ENCODE measurements at places on chromosomes 4 and X.

GRCh38 chr4:14386196-14386595, 616.1 kb upstream of the CPEB2 start:
- DNase-seq = no peak

DNA sequence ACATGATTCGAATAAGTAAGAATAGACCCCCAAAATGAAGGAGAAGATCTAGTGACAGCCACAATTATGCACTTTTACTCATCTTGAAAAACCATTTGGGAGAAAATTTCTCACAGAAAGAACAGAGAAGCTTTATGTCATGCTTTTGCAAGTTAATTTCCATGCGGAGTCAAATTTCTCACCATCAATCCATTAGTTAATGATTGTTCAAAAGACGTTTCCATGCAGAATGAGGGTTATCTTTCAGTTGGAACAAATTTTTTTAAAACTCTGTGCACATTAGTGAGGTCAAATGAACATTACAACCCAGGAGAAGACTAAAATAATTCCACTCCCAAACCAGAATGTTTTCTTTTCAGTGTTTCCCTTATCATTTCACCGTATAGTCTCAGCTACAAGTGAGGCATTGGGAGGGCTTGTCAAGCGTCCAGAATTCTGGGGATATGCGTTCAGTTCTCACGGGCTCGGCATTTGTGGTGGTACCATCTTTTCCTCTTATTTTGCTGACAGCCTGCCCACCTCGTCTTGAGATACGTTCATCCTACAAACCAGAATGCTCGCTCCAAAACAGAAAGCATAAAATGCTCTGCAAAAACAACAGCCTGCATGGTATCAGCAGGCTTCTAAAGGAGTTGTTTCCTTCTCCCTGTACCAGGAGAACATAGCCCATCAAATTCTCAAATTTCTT, 130.8 kb upstream of the TBL1X start:
- no peak for DNase-seq

DNA sequence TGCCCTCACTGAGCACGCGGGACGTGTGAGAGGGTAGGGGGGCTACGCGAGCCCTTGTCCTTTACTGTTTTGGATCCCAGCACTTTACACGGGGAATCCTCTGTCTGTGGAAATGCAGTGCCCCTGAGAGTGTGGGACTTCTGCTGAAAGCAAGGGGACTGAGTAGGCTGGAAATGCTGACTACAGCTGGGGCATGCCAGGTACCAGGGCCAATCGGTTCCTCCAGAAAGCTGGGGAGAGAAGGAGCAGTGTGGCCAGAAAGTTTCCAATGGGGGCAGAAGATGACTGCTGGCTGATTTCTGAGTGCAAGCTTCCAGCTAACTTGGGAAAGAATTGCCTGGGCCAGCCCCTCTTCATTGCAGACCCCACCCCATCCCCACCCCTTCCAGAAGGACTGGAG, 1.5 kb downstream of the NHSL2 start:
- DNase-seq = no peak

- DNase-seq = no peak
Observed at GRCh38 chr4:142566243-142566642, 279.9 kb downstream of the INPP4B start.

DNA sequence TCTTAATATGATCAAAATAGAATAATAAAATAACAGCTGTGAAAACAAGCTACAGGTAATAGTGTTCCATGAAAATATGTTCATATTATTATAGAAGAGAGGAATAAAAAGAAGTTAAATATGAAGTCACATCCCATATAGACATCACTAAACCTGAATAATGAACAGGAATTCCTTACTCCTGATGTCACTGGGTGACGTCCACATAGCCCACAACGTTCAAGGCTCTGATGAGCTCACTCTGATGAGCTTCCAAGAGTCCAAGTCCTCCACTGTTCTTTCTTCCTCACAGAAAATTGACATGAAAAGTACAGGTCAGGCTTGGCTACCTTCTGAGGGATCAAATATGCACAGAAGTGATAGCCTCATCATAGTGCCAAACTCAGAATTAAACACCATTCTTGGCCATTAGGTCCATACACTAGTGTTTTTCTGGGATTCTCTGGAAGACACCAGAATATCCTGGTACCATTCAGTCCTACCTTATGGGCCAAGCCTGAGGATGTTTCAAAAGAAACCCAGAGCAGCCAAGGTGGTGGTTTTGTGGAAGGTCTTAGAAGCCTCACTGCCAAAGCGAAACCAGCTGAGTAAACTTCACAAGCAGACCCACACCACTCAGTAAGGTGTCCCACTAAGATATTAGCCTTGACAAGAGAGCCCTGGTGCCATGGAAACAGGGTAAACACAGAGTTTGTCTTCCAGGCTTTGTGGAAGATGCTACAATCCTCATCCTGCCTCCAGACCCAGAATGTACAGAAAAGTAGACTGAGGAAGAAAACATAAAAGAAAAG, 138.4 kb upstream of the HHIP start:
- DNase-seq = no peak

DNA sequence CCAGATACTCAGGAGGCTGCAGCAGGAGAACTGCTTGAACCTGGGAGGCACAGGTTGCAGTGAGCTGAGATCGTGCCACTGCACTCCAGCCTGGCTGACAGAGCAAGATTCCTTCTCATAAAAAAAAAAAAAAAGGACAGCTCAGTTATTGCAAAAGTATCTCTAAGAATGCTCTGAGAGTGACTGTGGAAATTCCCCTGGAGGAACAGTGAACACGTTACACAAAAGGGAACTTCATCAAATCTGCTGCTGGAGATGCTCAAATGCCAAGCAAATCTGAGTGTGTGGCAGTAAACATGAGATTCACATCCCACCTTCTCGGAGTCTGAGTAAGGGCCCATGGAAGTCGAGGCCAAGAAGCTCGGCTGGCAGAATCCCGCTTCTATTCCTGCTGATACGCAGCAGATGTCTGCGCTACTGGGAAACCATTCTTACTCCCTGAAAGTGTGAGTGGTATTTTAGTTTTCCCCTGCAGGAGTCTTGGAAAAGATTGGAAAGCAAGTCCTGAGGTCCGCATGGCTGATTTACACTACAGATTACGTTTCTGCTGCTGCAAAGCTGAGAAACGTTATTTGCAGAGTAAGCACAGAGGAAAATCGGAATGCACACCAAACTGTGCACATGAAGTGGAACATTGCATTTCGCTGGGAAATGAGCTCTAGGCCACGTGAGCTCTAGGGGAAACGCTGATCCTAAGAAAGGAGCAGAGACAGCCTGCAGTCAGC, 162.9 kb downstream of the NSUN7 start:
- no peak for DNase-seq

DNA sequence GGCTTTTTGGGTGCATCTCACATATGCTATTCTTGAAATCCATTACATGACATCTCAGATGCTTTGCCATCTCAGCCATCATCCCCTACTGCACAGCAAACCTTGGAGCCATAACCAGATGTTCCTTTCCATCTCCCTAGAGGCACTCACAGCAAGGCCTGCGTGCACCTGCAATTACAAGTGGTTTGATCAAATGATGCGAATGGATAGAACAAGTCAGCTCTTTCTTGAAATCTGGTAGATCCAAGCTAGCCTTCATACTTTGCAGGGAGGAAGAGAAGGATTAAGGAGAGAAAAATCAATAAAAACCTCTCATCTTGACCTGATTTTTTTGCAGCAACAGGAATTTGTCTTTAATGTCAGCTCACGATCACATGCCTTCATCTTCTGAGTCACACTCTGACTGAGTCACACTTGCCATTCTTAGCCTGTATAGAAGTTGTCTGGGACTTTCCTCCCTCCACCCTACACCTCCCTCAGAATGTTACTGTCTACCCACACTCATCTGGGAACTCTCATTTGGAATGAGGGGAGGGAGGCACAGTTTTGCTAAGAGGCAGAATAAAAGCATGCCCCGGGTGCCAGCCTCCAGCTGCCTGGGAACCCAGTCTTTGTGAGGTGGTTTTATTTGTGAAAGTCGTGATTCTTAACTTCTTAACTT, 11.9 kb upstream of the TRIML1 start:
- no peak for DNase-seq

- DNase-seq = no peak
Observed at GRCh38 chrX:129798888-129799287, 19.1 kb downstream of the SASH3 start.

GRCh38 chrX:7926501-7926900, 712 bp downstream of the PNPLA4 start:
- DNase-seq = no peak

DNA sequence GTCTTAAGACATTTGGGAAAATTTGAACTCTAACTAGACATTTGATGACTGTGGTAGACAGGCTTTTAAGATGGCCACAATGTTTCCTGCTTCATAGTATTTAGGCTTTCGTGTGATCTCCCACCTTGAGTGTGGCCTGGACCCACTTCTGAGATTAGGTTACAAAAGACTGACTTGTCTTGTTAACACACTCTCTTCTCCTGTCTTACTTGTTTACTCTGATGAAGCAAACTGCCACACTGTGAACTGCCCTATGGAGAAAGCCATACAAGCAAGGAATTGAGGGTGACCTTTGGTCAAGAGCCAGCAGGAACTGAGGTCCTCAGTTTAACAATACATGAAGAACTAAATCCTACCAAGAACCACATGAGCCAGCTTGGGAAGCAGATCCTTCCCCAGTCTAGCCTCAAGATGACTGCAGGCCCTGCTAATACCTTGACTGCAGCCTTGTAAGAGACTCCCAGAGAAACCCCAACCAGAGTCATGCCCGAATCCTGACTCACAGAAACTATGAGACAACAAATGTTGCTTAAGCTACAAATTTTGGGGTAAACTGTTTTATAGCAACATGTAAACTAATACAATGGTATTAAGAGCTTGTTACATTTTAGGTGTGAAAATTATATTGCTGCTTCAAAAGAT, 20.3 kb downstream of the UBA6 start:
- no peak for DNase-seq

DNA sequence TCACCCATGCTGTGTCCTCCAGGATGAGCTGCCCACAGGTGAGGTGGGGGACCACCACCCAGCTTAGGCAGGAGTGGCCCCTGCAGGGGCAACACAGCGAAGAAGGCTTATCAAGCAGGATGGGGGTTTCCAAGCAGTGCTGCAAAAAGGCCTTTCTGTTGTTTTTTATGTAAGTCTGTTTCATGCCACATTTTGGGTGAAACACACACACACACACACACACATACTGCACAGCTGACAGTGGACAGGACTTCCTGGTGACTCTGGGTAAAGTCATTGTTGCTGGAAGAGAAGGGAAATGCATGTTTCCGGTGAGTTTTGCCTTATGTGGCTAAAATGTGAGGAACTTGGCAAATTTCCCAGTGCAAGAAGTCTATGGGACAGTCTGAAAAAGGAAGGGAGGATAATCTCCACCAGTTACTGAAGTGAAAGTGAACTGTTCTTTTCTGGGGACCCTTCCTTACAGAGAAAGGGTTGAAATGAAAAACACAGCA, 119.2 kb downstream of the IRF2 start:
- no peak for DNase-seq

- no peak for DNase-seq
Observed at GRCh38 chr4:107115185-107115847, 79.2 kb upstream of the DKK2 start.

- no peak for DNase-seq
Observed at GRCh38 chr4:74235135-74235534, 73.1 kb upstream of the EPGN start.

DNA sequence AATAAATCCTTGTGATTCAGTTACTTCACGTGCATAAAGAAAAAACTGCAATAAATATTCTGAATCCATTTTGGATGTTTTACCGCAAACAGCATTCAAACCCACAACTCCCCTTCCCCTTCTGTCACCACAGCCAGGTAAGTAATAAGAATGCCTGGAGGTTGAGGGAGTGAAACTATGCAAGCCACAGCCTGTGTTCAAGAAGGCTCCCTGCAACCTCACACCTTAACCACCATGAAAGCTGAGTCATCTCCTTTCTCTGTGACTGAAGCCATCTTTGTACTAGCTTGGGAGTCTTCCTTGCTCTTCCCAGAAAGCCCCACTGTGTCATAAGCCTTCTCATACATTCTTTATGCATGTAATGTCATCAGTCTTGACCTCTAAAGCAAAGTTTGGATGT, 297.0 kb upstream of the PUDP start:
- DNase-seq = no peak

DNA sequence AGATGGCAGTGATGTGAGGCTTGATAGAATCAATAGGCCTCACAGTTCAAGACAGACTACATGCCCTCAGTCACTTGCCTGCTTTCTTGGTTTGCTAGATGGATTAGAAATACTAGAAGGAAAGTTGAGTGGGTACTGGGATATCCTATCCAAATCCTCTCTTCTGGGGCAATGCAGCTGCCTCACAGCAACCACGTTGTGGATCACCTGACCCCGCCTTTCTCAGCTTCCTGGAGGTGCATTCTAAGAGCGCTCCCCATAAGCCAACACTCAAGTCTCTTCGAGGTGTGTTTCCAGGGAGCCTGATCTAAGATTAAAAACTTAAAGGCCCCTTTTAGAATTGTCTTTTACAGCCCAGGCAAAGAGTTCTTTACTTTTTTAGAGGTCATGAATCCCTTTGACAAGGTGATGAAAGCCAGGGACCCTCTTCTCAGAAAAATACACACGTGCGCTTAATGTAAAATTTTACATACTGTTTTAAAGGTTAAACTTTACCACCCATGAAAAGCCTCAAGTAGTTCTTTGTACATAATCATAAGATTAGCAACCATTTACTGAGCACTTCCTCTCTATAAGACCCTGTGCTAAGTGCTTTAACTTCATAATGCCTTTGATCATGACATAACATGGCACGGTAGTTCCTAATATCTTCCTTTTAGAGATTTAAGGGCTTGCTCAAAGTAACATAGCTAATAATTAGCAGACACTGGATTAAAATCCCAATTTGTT, 840 bp upstream of the RPL34 start:
- no peak for DNase-seq

DNA sequence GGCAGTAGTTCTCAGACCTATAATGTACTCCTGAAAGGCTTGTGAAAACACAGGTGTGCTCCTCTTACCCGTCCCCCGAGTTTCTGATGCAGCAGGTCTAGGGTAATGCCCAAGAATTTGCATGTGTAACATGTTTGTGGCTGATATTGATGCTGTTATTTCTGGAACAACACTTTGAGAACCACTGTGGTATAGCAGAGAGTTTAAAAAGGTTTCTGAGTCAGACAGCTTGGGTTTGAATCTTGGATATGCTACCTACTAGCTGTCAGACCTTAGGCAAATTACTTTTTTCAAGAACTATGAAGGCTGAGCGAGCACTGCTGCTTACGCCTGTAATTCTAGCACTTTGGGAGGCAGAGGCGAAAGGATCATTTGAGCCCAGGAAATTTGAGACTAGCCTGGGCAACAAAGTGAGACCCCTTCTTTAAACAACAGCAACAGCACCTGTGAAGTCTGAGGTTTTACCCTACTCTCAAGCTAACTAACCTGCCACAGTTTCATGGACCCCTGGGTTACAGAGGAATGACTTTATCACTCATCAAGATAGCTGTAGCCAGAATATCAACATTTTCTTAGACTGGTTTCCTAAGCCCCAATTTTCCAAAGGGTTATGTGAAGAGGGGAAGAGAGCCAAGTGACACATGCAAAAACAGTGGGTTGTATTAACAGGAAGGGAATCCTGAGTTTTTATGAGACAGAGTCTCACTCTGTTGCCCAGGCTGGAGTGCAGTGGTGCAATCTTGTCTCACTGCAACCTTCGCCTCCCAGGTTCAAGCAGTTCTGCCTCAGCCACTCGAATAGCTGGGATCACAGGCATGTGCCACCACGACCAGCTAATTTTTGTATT, 5.1 kb downstream of the AFF1 start:
- DNase-seq = no peak

Data from progenitor cell of endocrine pancreas (in vitro differentiated cells).